ENCODE measurements at places on chromosomes 6 and 20.

DNA sequence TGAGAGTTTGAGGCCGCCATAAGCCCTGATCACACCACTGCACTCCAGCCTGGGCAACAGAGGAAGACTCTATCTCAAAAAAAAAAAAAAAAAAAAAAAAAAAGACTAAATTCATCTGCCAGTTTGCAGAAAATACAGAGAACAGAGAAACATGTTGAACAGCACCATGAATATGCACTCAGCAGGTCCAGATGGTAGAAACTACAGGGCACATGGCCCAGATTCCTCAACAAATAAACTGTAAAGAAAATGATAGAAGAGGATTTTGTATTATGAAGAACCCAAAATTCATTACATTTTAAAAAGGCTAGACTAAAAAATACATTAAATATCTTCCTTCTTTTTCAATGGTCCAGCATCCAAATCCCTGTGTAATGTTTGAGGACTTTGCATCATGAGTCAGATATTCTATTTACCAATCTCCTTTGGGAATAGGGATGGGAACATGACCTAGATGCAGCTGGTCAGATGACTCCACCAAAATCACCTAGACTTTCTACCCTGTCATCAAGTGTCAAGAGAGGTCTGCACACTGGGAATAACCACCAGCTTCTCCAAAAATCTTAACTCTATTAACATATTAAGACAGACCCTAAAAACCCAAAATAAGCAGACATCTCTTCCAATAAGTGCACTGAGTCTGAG is 189.1 kb upstream of the TCF21 start:
- no peak for DNase-seq

DNA sequence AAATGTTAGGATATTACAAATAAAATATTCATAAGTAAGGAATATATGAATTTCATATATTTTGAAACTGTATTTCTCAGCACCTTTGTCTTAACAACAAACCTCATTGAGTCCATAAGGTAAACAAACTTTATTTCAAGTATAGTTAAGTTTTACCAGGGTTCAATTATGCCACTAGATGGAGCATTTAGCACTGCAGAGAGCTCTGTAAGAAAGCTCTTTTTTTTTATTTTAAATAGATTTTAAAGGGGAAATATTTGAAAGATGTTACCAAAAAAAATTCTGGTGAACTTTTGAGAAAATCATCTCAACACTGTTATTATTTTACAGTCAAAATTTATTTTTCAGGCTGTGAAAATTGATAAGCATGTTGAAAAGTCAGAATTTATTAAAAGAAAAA is 955.2 kb upstream of the EYS start:
- no peak for DNase-seq

GRCh38 chr6:38216451-38216850 is 396.9 kb downstream of the ZFAND3 start:
- DNase-seq = no peak

- DNase-seq = no peak
Observed at GRCh38 chr6:137231895-137232294, 12.7 kb upstream of the IFNGR1 start.

- DNase-seq = no peak
Observed at GRCh38 chr6:68247782-68248181, 387.3 kb upstream of the ADGRB3 start.

DNA sequence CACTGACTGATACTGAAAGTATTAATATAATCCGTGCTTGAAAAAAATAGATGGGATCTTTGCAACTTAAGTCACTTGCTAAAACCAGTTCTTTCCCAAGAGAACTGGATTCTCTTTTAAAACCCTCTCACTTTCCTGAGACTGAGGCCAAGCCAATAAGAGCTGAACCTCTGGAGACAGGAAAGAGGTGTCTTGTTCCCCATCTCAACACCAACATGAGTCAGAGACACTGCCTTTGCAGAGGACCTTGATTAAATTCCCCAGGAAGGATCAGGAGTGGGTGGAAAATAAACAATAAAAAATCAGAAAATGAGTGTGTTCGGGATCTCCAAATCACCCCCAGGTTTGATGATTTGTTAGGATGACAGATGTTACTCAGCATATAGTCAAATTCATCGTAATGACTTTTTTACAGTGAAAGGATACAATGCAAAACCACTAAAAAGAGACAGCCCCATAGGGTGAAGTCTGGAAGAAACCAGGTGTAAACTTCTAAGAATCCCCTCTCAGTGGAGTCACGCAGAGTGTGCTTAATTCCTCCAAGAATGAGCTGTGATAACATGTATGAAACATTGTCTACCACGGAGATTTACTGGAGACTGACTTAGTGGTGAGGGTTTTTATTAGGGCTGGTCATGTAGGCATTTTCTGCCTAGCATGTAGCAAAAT is 122.8 kb upstream of the BEND3 start:
- DNase-seq = no peak

GRCh38 chr20:1242530-1242929 is 16.7 kb downstream of the RAD21L1 start:
- DNase-seq = no peak

GRCh38 chr6:52995913-52996645 is 995 bp upstream of the GSTA4 start:
- DNase-seq = peak; percentile 34

- DNase-seq = no peak
Observed at GRCh38 chr6:84623956-84624680, 140.3 kb downstream of the TBX18 start.

DNA sequence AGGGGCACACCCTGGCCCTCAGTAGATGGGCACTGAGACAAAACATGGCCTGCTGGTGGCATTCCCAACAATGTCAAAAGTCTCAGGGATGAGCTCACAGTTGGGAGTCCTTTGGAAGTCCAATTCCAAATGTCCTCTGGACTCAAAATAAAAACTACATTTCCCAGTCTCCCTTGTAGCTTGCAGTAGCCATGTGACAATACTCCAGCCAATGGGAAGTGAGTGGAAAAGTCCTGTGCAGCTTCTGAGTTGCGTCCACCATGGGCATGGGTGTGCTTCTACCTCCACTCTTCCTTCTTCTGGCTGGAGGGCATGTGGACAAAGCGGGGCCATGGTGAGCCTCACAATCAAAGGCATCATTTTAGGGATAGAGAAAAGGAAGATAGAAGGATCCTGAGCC is 5.8 kb upstream of the ADAM33 start:
- no peak for DNase-seq

- no peak for DNase-seq
Observed at GRCh38 chr20:24821391-24821790, 127.7 kb upstream of the CST7 start.

GRCh38 chr20:4038047-4038459 is 22.7 kb upstream of the RNF24 start:
- peak; percentile 71 for DNase-seq

GRCh38 chr20:14951105-14951504 is 613.7 kb upstream of the FLRT3 start:
- no peak for DNase-seq

GRCh38 chr20:7596541-7596940 is 343.7 kb downstream of the HAO1 start:
- no peak for DNase-seq

- no peak for DNase-seq
Observed at GRCh38 chr20:45775411-45775810, 16.3 kb downstream of the WFDC3 start.

DNA sequence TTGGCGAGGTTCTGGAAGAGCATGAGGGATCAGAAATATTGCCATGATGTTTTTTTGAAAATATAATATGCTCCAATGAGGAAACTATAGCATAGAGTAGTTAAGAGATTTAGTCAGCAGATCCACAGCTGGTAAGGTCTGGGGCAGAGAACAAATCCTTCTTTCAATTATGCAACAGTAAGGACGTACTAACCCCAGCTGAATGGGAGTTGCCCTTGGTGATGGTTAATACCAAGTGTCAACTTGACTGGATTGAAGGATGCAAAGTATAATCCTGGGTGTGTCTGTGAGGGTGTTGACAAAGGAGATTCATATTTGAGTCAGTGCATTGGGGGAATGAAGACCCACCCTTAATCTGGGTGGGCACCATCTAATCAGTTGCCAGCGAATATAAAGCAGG is 745.5 kb upstream of the NRSN1 start:
- DNase-seq = no peak

DNA sequence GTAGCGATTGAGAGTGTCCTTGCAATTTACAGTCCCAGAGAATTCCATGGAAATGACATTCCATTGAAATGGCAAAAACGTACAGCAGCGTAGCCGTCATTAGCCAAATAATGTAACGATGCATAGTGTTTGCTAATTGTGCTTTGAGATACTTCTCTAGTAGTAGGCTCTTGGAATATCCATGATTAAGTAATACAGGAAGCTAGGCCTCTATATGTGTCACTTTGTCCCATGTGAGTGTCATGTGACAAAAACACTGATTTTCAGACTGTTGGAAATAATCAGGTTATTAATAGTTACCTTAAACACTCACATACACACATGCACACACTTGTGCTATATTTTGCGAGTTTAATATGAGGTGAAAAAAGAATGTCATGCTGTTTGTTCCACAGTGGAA is 35.2 kb downstream of the SLX4IP start:
- DNase-seq = no peak

- DNase-seq = no peak
Observed at GRCh38 chr6:38310061-38310460, 329.7 kb downstream of the BTBD9 start.

DNA sequence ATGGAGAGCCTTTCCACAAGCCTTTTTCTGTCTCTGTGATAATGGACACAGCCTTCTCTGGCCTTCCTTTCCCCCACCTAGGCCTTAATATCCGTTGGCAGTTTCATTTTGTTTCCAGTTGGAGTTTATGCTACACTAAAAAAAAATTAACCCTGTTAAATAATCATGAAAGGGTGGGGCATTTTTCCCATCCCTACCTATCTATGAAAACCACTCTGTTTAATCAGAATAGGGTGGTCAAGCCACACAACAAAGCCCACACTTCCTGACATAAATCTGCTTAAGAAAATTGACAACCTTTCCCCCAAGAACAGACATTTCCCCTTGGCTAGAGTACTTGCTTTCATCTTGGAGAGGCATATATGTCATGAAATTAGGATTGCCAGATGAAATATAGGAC is 14.2 kb downstream of the TXLNB start:
- DNase-seq = no peak

GRCh38 chr6:170265655-170266054 is 25.2 kb downstream of the DLL1 start:
- DNase-seq = no peak

GRCh38 chr6:33380272-33380981 is 11.2 kb upstream of the KIFC1 start:
- no peak for DNase-seq

- DNase-seq = no peak
Observed at GRCh38 chr6:14765106-14765505, 480.8 kb upstream of the JARID2 start.

GRCh38 chr6:14959324-14959885 is 286.5 kb upstream of the JARID2 start:
- no peak for DNase-seq

- DNase-seq = no peak
Observed at GRCh38 chr6:1144842-1145767, 166.8 kb upstream of the FOXQ1 start.

DNA sequence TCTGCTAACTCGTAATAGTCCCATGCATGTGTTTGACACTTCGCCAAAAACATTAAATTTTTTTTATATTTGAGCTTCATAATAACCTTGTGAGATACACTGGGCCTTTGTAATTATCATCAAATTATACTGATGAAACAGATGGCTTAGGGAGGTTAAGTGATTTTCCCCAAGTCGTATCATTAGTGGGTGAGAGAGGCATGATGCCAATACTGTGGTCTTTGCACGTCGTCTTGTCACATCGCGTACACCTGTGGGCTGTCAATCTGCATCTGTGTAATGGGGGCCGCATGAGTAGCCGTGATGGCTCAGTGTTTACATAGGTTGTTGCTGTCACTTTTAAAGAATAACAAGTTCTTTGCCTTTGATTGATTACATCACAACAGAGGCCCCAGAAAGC is 1.7 kb downstream of the PRL start:
- DNase-seq = no peak

GRCh38 chr6:132713352-132714134 is at the start of gene VNN1:
Gene VNN1 (minus strand): TSS chr6:132714055. CDS start chr6:132714035, 20 bp downstream.
- DNase-seq = no peak

DNA sequence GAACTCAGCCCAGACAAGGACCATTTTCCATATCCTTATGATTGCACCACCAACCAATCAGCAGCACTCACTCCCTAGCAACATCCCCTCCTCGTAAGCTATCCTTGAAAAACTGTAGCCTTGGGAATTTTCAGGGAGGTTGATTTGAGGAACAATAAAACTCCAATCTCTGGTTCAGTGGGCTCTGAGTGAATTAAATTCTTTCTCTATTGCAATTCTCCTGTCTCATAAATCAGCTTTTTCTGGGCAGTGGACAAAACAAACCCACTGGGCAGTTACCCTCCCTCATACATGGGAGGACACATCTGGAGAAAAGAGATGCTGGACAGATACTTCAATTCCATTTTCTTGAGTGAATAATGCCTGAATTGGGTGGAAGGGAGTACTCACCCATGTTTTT is 115.4 kb upstream of the STXBP5 start:
- DNase-seq = no peak

- DNase-seq = no peak
Observed at GRCh38 chr20:44485830-44486198, 10.1 kb downstream of the TTPAL start.

GRCh38 chr20:62377615-62378178 is 9.2 kb upstream of the RPS21 start:
- DNase-seq = no peak

DNA sequence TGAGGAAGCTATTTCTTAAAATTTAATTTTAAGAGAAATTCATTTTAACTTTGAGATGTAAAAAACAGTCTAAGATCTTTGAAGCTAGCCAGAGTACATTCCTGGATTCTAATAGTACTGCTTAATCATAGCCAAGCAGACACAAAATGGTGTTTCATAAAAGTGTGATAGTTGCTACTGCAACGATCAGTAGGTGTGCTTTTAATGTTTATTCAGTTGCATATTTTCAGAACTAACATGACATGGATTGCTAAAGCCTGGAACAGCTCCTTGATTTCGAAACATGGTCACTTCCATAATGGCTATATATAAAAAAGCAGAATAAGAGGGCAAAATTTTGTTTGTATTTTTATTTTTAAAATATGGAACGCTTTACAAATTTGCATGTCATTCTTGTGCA is 35.5 kb downstream of the SESN1 start:
- no peak for DNase-seq

GRCh38 chr20:48536206-48536605 is 291.6 kb downstream of the PREX1 start:
- DNase-seq = no peak

- DNase-seq = no peak
Observed at GRCh38 chr6:158496700-158497099, 63.2 kb upstream of the TMEM181 start.

DNA sequence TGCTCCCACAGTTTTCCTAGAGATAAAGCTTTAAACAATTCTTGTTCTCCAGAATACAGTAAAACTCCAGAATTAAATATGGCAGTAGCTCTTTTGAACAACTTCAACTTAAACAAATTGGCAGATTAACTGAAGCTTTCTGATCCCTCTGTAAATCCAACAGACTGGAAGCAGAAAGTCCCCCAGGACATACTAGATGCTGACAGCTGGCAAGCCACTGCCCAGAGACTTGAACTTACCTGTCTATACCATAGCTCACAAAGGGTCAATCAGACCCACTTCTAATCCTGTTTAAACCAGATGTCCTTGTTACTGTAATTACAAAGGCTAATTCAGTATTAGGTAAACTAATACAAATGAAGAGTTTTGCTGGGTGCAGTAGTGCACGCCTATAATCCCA is 12.3 kb downstream of the GPLD1 start:
- no peak for DNase-seq

GRCh38 chr6:167410462-167410861 is 85.6 kb downstream of the TTLL2 start:
- no peak for DNase-seq
